Activated CD4-positive, alpha-beta T cell treated with anti-CD3 and anti-CD28 coated beads for 36 hours (primary cell): ENCODE measurements at places on chromosomes 16 and 17.

DNA sequence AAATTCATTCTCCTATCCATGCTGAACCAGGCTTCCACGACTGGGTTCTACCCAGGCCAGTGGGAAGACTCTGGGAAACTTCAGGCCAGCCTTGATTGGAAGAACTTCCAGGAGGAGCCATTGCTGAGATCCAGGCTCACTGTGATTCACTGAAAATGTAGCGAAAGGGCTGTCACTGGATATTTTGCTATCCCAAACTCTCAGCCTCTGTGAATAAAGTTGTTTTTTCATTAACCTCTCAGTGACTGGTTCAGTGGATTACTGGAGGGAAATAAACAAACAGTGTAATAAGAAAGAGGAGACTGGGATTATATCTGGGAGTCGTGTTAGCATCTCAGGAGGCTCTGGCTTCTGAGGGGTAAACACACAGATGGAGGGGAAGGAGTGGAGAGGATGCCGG, 3.1 kb downstream of the FOXL1 start:
- DNase-seq: no peak

- no peak for DNase-seq
Measured at GRCh38 chr16:24972608-24973220, 42.5 kb downstream of the ARHGAP17 start.

DNA sequence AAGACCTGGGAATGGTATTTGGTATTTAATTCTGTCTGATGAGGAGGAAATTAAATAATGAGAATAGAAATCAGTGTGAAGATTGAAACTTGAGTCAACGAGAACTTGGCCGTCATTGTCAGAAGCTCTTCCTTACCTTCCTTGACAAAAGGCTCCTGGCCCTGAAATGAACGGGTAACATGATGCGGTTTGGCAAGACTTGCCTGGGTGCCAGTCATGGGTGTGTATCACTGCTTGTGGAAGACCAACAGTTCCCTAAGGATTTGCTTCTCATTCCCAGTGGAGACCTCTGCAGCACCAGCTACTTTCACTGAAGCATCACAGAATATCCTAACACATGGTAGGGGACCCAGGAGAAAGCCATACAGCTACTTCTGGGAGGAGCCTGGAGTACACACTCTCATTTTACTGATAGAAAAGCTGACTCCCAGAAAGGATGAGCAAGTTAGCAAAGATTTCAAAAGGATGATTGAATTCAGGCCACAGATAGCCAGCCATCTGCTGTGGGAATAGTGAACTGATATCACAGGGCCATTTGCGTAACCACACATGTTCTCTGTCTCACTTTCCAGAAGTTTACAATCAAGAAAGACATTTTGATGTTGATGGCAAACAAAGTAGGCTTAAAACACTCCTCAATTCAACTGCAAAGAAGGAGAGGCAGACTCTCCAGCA, 258.1 kb upstream of the SALL1 start:
- DNase-seq: no peak

DNA sequence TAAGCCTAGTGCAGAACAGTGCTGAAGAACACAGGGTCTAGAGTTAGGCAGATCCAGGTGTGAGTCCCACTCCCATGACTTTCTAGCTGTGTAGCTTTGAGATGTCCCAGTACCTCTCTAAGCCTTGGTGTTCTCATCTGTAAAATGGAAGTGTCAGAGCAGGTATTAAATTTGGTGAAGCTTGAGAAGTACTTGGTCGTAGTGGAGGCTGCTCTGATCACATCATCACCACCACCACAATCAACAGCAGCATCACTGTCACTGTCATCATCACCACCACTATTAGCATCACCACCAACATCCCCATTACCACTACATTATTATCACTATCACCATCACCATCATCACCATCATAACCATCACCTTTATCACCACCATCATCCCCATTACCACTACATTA, 132.1 kb downstream of the CMIP start:
- no peak for DNase-seq

GRCh38 chr17:78432226-78433012, 54.0 kb downstream of the PGS1 start:
- DNase-seq: no peak

GRCh38 chr16:83147244-83147643, 520.5 kb downstream of the CDH13 start:
- DNase-seq: no peak

DNA sequence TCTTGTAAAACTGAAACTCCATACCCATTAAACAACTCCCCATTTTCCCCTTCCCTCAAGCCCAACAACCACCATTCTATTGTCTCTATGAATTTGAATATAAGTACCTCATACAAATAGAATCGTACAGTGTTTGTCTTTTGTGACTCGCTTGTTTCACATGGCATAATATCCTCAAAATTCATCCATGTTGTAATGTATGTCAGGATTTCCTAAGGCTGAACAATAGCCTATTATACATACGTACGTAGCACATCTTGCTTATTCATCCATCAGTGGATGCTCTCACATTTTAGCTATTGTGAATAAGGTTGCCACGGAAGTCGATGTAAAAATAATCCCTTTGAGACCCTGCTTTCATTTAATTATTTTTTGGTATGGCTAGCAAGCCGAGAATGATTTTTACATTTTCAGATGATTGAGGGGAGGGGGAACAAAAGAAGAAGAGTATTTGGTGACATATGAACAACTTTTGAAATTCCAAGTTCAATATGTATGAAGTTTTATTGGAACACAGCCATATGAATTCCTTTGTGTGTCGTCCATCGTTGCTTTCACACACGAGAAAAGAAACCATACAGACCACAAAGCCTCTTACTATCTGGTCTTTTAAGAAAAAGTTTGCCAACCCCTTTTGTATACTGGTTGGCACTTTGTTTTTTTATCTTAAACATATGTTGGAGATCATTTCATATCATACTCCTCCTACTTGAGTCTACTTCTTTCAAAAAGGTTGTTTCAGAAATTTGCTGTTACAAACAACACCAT, 371.2 kb downstream of the NPIPA8 start:
- no peak for DNase-seq

GRCh38 chr17:6555331-6556120, 829 bp downstream of the PITPNM3 start:
- DNase-seq: peak; percentile 31

DNA sequence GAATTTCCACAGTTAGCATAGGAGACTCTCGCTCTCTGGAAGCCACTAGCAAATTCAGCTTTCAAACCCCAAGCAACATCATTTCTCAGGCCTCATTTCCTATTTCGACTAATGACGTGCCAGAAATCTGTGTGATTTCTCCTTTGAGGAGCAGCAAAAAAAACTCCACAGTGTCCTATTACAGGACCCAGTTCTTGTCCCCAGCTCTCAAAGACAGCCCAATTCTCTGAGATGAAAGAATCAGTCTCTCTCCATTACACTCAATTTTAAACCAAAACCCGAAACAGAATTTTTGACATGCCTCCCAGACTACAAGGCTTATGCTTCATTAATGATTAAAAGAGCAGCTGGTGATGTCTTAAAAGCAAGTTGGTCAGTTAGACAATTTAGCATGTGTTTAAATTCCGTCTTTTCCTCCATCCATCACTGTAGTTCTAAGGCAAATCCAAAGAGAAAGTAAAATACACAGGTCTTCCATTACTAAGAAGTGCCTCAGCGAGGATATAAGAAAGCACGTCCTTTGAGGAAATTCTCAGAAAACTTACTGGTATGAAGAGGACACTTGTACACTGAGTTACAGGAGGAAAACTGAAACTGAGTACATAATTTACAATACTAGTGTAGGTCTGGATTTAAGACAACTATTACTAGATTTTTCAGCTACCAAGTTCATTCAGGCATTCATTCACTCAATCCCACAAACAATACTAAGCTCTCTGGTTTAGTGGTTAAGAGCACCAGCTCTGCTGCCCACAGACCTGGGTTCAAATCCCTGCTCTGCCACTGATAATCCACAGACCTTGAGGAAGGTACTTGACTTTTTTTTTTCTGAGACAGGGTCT, 12.5 kb downstream of the TOM1L2 start:
- peak; percentile 67 for DNase-seq

GRCh38 chr16:79639576-79640311, 39.2 kb upstream of the MAF start:
- DNase-seq: peak; percentile 14
